ENCODE measurements at places on chromosomes 16 and 17.

DNA sequence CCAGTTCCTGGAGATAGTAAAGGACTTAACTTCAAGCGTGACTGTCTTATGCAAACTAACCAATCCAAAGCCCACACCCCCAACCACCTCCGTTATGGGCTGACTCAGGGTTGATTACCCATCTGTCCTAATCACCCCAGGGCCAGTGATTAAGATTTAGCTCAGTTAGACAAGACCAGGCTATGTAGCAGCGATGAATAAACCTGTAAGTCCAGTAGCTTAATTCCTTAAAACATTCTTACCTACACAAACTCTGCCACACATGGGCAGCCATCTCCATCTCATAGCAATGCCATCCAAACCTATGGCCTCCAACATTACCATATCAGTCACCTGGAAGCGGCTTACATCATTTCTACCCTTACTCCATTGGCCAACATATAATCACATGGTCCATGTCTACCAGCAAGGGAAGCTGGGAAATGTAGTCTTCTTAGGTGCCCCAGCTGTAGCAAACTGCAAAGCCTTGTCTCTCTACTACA, 266.7 kb downstream of the SHISA9 start:
- no peak for DNase-seq

DNA sequence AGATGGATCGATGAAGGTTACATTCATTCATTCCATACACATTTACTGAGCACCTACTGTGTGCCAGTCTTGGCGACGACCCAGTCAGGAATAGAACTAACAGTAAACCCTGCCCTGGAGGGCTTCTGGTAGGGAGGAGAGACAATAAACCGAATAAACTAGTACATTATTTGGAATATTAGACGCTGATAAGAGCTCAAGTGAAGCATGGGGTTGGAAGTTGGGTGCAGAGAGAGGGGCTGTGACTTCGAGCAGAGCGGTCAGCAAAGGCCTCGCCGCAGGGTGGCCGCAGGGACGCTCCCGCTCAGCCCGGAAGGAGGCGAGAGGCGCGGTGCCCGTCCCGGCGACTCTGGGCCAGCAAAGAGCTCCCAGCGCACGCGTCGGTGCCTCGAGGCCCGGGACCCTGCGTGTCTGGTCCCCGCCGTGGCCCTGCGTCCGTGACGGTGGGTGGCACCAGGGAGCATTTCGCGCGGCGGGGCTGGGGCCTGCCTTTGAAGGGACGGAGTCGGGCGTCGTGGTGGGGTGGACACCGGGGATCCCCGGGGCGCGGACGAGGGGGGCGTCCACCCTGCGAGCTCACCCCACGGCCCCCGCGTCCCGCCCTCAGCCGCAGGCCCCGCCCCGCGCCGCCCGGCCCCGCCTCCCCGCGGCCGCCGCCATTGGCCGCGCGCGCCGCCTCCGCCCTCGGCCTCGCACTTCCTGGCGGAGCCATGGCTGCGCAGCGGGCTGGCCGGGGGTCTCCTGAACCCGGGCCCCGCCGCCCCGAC, at the start of gene KLHL36:
TSS of gene KLHL36 (plus strand) at position 684 of the 767 bp plus-strand sequence. CDS start 2,357 bp downstream, outside the sequence.
- no peak for DNase-seq

DNA sequence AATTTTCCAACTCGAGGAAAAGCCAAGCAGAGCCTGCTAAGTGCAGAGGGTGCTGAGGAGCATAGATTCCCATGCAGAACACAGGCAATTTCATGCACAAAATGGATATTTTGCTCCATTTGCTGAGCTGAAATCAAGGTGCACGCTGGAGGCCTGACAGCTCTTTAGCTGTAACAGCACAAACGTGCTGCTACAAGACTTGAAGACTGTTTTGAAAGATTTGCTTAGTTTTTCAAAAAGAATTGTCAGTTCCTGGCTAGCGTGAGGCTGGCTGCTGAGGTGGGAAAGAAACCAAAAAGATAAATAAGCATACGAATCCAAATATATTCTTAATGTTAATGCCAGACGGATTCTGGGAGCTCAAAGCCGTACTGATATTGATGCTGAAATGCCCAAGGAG, 309.0 kb upstream of the MAF start:
- no peak for DNase-seq

GRCh38 chr17:27356091-27356705, 62.3 kb downstream of the WSB1 start:
- DNase-seq, result no peak

- peak; percentile 83 for DNase-seq
Measured at GRCh38 chr17:81251094-81251708, 12.1 kb downstream of the NDUFAF8 start.

- no peak for DNase-seq
Measured at GRCh38 chr16:85395207-85395912, 217.8 kb upstream of the GSE1 start.

DNA sequence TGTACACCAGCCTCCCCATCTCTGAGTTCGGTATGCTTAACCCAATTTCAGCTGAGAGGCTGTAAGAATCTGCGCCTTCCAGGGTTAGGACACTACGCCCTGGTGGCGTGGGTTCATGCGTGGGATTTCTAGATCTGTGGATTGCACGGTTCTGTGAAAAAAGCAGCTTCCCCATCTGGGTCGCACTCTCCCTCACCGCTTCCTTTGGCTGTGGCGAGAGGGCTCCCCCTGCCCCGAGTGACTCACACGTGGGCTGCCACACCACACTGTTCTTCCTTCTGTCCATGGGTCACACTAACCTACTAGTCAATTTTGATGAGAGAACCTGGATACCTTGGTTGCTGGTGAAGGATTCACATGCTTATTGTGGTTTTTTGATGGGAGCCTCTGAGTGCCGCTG, 256.0 kb upstream of the MAF start:
- DNase-seq, result no peak

GRCh38 chr17:41264599-41264998, 579 bp upstream of the KRTAP9-6 start:
- DNase-seq, result no peak

DNA sequence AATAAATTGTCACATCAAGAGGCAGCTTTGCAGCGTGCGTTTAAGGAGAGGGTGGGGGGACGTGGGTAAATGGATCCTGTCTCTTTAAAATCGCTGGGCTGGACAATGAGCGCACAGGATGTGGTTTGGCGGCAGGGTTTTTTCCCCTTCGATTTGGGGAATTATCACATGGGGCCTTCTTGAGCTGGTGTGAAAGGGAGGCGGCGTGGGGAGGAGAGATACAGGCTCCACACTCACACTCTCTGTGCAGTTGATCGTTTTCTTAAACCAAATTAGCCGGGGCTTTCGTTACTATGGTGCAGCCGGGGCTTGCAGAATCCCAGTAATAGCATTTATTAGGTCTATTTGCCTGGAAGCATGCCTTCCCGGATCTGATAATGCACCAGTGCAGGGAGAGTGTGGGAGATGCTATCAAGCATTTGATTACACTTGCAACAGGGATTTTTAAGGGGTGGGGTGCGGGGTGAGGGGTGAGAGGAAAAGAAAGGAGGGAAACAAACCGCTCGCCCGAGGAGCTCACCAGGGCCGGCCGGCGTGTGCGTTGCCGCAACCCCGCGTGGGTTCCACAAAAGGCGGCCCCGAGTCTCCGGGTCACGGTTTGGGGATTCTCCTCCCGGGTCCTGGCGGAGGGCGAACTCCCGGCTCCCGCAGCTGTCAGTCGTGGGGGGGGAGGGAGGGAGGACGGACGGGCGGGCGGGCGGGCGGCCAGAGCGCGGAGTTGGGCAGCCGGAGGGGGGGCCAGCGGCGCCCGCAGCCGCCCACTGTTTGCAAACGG, 58.8 kb upstream of the GSE1 start:
- no peak for DNase-seq

DNA sequence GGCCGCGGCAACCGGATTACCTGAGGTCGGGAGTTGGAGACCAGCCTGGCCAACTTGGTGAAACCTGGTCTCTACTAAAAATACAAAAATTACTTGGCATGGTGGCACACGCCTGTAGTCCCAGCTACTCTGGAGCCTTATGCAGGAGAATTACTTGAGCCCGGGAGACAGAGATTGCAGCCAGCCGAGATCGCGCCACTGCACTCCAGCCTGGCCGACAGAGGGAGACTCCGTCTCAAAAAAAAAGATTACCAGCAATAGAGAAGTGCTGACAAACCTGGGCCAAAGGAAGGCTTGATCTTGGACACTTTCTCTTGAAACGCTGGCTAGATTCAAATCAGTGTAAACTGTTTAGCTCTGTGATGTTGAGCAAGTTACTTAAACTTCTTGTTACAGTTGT, 4.3 kb downstream of the MT1H start:
- DNase-seq, result no peak

DNA sequence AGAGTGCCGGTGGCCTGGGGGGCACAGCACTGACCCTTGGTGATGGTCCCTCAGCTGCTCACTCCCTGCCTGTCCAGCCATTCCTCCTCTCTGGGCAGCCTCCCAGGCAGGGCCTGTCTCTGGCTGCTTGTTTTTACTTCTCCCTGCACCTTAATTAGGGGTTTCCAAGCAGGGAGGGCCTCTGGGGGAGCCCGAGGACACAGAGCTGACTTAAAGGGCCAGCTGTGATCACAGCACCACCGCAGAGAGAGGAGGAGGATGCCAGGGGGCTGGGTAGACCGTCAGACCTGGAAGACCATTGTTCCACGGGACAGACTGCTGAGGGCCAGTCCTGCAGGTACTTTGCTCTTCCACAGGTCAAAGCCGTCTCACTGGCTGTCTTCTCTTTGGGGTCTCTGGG, 1.2 kb upstream of the DPH1 start:
- no peak for DNase-seq

GRCh38 chr17:57086069-57086930, 1.3 kb downstream of the AKAP1 start:
- no peak for DNase-seq

- DNase-seq, result no peak
Measured at GRCh38 chr16:48491517-48491916, 106.3 kb upstream of the SIAH1 start.

DNA sequence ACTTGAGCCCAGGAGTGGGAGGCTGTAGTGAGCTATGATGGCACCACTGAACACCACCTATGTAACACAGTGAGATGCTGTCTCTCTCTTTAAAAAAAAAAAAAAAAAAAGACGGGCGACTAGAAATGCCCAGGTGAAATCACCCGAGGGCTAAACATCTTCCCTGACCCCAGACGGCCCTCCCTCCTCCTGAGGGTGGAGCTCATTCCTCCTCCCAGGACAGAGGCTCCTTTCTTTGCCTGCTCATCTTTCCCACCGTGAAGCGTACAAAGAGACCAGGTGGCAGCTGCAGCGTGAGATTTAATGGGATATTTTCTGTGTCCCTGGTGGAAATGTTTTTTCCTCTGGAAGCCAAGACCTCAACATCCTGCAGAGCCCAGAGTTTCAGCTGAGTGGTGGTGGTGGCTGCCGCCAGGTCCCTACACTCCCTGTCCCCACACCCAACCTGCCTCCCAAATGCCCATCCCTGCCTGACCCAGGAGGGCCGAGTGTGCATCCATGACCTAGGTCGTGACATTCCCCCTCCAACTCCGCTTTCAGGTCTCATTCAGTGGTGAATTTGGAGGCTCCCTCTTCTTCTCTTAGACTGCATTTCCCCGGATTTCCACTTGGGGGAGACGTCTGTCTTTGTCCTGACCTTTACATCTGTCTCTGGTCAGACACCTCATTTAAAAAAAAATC, 14.4 kb upstream of the GPRC5B start:
- peak; percentile 55 for DNase-seq

DNA sequence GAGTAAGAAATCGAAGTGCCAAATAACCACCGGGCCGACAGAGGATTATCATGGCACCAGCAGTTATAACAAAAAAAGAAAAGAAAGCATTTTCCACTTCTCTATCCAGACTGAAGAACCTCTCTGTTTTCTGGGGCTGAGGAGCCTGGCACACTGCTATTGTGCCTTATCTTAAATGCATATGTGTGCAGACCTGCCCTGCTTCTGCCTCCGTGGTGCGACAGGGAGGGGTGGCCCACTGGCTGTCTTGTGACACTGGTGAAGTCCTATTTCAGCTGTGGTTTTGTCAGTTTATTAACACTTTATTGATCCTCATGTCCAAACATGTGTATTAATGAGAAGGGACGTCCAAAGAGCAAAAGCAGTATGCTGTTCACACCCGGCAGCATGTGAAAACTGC, 55.4 kb downstream of the CDK5R1 start:
- no peak for DNase-seq

GRCh38 chr16:88591577-88592021, 21.4 kb downstream of the ZC3H18 start:
- DNase-seq, result no peak

- peak; percentile 26 for DNase-seq
Measured at GRCh38 chr16:4415538-4416199, 727 bp downstream of the CORO7 start.

GRCh38 chr16:73951481-73951880, 345.1 kb upstream of the PSMD7 start:
- no peak for DNase-seq

DNA sequence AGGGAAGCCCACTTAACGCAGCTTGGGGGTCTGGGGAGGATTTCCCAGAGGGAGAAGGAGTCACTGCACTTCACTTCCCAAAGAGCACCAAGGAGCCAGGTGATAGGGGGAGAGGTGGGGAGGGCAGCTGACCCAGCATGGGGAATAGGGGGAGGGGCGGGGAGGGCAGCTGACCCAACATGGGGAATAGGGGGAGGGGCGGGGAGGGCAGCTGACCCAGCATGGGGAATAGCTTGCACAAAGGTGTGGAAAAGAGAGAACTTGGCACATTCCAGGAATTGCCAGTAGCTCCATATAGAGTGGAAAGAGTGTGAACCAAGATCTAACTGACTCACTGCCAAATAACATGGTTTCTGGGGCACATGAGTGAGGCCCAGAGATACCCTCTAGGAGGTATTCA, 110.3 kb downstream of the CCT6B start:
- DNase-seq, result no peak

- no peak for DNase-seq
Measured at GRCh38 chr16:72536723-72537435, 364.9 kb upstream of the PMFBP1 start.

DNA sequence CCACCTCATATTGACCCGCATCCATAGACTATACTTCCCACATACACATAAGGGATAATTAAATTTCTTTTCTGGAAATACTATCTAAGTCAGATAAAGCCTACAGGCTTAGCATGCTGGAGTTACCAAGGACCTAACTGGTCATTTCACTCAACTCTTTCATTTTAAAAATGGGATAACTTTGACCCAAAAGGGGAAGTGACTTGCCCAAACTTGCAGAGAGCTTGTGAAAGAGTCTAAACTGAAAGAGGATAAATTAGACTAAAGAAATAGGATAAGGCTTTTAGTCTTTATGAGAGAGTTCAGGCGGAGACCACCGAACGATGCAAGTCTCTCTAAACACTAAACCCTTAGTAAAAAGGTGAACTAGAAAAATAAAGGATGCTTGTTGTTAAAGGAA, 3.9 kb upstream of the KRT33A start:
- no peak for DNase-seq

- peak; percentile 11 for DNase-seq
Measured at GRCh38 chr17:31216031-31216751, 80.8 kb downstream of the OMG start.

- no peak for DNase-seq
Measured at GRCh38 chr16:508884-509736, 18.4 kb upstream of the CAPN15 start.

GRCh38 chr16:57355898-57356414, 2.6 kb upstream of the CCL22 start:
- DNase-seq, result no peak

- DNase-seq, result no peak
Measured at GRCh38 chr16:74982256-74982655, 2.7 kb downstream of the WDR59 start.

All from NCI-H774 (cell line).